ENCODE measurements at places on chromosomes 1 and 21.

GRCh38 chr1:90348934-90349333 is 354.0 kb downstream of the ZNF326 start:
- DNase-seq: no peak

DNA sequence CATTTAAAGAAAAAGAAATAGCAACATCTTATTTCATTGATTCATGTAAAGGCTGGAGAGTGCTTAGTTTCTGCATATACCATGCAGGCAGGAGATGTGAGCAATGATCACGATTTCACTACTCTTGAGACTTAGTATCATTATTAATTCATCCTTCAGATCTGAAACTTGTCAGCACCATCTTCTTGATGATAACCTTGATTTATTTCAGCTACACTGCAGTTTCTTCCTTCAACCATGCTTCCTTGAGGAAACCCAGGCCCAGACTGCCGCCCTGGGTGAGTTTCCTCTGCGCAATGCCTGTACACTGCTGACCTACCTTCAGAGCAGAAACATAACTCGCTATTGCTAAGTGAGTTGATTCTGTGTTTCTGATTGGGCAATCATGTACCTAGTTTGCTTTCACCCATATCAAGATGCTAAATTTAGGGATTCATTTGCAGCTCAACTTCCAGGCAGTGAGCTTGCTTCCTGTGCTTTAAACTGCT is 13.5 kb upstream of the BCL10 start:
- no peak for DNase-seq

DNA sequence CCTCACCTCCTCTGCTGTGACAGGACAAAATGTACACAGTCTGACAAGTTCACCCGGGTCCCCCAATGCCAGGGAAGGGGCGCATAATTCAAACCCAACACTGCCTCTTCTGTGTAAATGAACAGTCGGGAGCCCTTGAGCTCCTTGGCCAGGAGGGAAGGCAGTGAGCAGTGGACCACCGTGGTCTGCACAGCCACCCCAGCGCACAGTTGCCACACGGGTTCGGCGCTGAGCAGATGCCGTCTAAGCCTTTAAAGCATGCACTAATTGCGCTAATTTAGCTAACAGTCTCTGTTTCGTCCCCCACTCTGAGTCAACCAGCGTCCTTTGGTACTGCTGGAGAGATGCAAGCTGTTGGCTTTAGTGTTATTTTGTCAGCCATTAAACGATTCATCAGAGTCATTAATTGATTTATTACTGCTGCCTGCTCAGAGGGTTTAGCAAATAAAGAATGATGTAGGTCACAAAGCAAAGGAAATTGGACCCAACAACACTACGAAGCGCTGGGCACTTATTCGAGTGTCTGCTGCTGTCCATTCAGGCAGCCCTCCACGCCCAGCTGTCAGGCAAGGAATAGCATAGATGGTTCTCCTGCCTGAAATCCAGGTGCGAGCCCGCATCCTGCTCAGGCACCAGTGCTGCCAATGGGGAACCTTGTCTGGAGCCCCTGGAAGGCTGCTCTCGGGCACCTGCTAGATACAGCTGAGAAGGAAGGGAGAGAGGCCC is 91.5 kb downstream of the MRPL37 start:
- no peak for DNase-seq

DNA sequence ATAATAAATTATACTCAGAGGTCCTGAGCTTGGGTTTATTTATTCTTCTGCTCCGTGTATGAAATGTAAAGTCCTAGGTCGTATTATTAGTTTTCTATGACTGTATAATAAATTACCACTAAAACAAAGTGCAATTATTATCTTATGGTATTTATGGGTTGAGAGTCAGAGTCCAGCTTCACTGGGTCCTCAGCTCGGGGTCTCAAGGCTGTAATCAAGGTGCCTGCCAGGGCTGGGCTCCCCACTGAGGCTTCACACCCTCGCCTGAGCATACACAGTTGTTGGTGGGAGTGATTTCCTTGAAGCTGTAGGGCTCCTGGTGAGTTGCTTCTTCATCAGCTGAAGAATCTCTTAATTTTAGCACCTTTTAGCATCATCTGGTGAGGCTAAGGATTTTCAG is 15.2 kb downstream of the UBASH3A start:
- no peak for DNase-seq

DNA sequence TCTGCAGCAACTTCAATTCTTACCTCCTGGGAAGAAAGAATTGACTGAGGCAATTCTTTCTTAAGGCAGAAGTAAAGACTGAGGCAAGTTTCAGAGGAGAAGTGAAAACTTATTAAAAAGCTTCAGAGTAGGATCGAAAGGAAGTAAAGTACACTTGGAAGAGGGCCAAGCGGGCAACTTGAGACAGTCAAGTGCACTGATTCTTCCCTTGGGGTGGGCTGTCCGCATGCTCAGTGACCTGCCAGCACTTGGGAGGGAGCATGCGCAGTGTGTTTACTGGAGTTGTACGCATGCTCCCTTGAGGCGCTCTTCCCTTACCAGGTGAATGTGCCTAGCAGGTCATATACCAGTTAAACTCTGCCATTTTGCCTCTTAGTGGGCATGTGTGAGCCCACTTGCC is 55.3 kb upstream of the NBPF3 start:
- DNase-seq: no peak

- DNase-seq: no peak
Observed at GRCh38 chr1:88060112-88060673, 623.9 kb upstream of the PKN2 start.

DNA sequence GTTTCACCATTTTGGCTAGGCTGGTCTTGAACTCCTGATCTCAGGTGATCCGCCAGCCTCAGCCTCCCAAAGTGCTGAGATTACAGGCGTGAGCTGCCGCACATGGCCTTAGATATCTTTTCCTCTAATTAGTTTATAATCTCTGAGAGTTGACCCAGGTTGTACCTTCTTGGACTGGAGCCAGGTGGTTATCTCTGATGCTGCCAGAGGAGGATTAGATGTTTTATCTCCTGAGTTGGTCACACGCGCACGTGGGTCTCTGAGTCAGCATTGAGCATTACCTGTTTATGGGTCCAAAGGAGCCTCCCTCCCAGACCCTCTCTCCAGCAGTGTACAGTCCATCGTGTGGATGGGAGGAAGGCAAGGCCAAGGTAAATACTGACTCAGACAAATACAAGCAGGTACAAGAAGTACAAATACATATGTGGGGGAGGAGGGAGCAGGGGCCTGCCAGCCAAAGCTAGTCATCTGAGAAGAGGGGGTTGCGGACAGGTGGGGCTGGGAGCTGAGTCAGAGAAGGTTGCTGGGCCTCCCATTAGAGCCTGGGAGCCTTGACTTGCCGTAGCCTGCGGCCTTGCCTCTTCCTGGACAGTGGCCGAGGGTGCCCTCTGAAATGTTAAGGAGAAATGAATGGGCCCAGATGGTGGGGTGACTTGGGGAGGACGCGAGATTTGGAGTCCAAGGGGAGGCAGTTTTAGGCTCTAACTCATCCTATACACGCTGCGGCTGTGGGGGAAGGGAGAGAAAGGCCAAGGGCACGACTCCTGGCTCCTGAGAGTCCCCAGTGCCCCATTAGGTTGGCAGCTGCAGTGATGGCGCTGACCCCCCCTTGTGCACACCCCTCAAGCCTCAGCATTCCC is 13.1 kb downstream of the IL6R start:
- no peak for DNase-seq
